CD4-positive, alpha-beta T cell (primary cell): ENCODE measurements at places on chromosomes 2 and 18.

- DNase-seq = no peak
These were observed 32.0 kb upstream of the CCDC88A start for GRCh38 chr2:55451699-55452098.

GRCh38 chr2:151906633-151906998 lies 78.4 kb upstream of the ARL5A start:
- DNase-seq = no peak

GRCh38 chr2:17328161-17328560 lies 190.1 kb downstream of the RAD51AP2 start:
- no peak for DNase-seq

- no peak for DNase-seq
These were observed 187.3 kb downstream of the VAPA start for GRCh38 chr18:10100941-10101701.

- no peak for DNase-seq
These were observed 487.0 kb downstream of the TNS1 start for GRCh38 chr2:217515615-217516309.

- DNase-seq = no peak
These were observed 216.8 kb downstream of the UBE2E3 start for GRCh38 chr2:181197140-181197760.

GRCh38 chr2:117714110-117714509 lies 100.4 kb upstream of the DDX18 start:
- no peak for DNase-seq

DNA sequence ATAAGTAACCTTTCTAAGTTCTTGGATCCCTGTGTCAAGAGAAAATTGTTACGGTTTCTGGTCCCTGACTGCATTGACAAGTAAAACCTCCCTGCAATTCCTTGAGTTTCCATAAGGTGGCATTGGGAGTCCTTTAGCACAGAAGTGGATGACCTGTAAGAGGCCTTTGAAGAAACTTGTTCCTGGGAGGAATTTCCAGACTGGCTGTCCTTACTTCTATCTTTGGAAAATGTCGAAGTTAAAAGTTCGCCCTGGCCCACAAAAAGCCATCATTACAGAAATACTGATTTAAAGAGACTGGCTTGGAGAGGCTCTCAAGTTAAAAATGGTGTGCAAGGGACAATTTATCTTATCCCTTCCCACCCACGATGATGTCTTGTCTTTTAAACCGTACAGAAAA lies 218.4 kb downstream of the CDH20 start:
- DNase-seq = peak; percentile 54

GRCh38 chr2:233503947-233504637 lies 62.5 kb downstream of the USP40 start:
- DNase-seq = no peak

DNA sequence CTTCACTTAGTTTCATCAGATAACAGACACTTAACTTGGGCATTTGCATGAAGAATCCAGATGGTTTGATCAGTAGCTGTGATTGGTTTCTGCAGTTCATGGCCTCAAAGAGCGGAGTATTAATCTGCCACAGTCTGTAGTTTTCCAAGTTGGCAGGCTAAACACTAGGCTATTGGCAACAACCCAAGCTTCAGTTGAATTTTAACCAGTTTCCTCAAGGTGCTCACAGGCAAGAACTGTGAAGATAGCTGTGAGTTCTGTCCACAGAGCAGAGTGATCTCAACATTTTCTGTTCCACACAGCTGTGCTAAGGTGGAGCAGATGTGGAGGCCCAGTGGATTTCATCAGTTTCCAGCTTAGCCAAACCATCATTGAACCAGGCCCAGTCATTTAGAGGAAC lies 469.5 kb upstream of the LINC00305 start:
- DNase-seq = no peak

DNA sequence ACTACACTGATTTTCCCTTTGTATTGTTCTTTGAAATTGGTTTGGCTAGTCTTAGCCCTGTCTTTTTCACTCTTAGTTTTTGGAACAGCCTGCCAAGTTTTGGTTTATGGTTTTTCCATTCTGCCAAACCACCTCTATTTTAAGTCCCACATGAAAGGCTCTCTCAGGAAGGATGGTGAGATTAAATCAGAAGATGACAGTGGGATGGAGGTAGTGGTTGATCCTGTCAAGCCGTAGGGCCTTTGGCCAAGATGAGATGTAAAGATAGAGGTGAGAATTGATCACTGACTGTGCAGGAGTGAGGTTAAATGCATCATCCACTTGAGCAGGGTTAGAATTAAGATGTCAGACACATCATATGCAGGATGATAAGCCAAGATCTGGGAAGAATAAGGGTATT lies 948.5 kb downstream of the SLC4A3 start:
- no peak for DNase-seq

DNA sequence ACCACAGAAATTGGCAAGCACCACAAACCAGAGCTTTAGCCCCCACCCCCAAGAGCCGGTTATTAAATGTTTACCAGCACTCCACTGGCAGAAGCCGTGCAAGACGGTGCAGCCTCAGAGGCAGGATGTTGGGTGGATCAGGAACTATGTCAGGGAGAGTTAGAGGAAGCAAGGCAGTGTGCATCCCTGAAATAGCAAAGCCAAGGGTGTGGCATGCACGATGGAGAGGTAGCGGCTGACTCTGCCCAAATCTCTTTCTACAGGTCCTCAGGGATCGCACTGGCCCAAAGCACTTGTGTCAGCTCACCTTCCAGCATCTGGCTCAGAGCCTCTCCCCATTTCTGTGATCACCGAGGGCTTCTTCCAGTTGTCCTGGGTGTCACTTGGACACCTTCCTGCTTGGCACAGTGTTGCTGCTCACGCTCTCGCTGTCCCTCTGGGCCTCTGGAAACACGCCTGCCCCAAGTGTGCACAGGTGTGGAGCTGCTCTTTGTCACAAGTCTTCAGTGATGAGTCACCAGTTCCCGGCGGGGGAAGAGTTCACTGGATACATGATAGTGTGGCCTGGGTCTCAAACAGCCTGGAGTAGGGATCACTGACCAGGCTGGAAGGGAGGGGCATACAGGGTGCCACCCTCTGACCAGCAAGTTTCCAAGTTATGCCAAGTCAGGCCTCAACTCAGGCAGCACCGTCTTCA lies 17.3 kb upstream of the B3GNT7 start:
- no peak for DNase-seq

DNA sequence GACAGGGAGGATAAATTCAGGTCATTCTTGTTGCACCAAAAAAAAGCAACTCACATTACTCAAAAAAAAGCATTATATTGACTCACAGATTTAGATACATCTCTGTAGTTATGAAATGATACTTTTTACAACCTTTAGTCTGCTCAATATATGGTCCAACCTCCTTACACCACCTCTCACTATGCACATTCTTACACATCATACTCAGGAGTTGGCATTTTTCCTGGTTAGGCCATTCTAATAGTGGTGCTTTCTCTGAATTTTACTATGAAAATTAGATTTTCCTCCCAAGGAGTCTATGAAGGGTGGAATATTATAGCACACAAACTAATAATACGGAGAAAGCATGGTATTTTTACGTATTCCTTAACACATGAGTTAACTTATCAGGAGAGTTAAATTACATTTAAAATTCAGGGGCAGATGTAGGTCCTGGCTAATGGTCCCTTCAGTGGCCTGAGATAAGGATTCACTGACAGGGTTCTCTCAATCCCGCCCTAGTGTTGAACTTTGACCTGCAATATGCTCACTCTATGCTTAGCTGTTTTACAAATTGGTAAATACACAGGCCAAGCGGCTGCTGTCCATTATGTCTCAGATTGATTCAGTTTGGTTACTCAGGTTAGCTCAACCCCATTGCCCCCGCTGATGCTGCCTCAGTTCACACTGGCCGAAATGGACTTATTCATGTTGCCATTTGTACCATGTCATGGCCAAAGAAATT lies 153.6 kb downstream of the NCKAP5 start:
- no peak for DNase-seq

- no peak for DNase-seq
These were observed 28.7 kb downstream of the GAD1 start for GRCh38 chr2:170845343-170845742.

- DNase-seq = no peak
These were observed 19.9 kb downstream of the ARMC9 start for GRCh38 chr2:231218366-231218765.

GRCh38 chr2:20157193-20157891 lies 67.6 kb downstream of the SDC1 start:
- DNase-seq = no peak

- peak; percentile 6 for DNase-seq
These were observed 114.8 kb upstream of the PTPRM start for GRCh38 chr18:7452331-7452730.

DNA sequence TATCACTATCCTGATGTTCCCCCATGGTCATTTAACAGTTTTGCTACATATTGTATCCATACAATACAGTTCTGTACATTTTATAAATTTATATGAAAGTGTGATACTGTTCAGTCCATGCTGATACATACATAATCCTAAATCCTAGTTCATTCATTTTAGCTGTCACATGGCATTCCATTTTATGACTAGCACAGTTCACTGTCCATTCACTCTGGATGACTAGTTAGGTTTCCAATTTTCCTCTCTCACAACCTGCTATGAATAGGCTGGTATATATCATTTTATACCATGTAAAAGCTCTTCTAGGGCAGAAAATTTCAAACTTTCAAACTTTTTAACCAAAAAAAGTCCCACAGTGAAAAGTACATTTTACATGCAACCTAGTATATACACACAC lies 15.2 kb downstream of the SMAD2 start:
- DNase-seq = no peak

DNA sequence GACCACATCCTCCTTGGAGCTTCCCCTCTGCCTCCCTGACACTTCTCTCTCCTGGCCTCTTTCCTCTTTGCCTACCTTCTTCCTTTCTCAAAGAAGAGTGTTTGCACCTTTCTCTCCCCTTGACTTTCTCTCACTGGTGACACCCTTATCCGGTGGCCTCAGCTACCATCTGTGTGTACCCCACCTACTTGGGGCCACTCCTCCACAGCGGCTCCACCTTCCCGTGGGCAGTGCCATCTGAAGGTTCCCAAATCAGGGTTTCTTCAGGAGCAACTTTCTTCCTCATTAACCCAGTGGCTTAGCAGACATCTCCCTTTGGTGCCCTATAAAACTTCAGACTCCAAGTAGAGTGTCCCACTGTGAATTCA lies 5.3 kb upstream of the NCL start:
- DNase-seq = no peak
